ENCODE measurements at places on chromosomes 12 and 14.

GRCh38 chr14:24060984-24061913 is 9.4 kb downstream of the CARMIL3 start:
- no peak for DNase-seq

- DNase-seq: no peak
Measured at GRCh38 chr14:39097159-39097558, 5.9 kb downstream of the SEC23A start.

DNA sequence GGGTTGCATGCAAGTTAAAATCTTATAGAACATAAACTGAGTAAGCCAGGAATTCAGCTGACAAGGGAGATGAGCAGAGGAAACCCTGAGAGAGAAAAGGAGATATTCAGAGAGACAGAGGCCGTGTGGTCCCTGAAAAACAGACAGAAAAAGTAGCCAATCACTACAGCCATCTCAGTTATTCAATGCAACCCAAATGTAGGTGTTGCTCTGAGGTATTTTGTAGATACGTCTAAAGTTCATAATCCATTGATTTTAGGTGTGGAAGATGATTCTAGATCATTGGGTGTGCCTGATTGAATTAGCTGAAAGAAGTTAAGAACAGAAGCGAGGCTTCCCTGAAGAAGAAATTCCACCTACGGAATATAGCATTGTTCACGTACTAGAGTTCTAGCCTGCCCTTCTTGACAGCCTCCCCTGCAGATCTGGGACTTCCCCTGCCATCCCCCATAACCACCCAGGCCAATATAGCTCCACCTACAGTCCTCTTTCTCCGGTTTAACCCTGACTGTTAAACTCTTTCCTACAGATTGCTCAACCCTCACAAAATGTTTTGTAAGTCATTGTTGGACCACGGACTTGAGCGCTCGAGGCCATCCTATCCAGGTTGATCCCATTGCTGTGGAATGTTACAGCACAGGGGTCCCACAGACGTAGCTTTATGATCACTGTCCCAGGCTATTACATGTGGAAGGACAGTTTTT is 21.7 kb downstream of the AICDA start:
- DNase-seq: no peak

- DNase-seq: no peak
Measured at GRCh38 chr12:25311506-25311905, 60.8 kb upstream of the KRAS start.

DNA sequence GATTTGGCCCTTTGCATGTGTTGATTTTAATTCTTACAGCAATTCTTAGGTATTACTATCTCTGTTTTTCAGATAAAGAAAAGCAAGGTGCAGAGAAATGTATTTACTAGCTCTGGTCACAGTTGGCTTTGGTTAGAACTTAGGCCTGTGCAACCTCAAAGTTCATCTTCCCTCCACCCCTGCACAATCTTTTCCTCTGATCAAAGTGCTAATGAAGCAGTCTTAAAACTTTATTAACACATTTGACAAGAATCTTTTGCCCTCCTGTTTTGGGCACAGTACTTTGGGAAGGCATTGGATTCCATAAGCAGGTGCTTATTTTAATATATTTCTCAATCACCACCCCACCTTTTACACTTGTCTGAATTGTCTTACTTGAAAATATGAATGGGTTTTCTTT is 2.7 kb downstream of the IRAK4 start:
- DNase-seq: no peak

DNA sequence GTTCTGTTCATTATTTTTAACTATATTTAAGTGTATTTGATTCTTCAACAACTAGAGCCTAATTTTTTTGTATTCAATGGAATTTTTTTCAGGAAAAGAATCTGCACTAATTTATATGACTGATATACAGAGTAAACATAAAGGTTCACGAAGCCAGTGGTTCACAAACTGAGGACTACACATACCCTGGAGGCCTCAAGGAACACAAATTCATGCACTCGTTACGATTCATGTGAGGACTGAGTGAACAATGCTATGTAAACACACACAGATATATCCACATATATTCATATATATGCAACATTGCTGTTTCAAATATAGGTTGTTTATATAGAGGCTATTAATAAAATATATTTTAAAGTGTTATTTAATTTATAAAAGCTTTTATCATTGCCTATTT is 137.8 kb downstream of the PHLDA1 start:
- no peak for DNase-seq

GRCh38 chr12:92233346-92234015 is 87.8 kb upstream of the BTG1 start:
- DNase-seq: no peak

All from left ventricle myocardium superior (tissue), 1 donor.